ENCODE measurements at places on chromosomes 13 and 19. TPM values are rescaled to one million over a fixed set of nuclear protein-coding genes. Genes with fewer than 3 reads are reported as not detected.
A peak's percentile ranks its signal among the peaks of the same experiment; 100 is the strongest.

CYP4F2 gene
- not detected for total RNA-seq

PSG11 gene
- not detected for total RNA-seq

TECR gene
- 189 TPM for total RNA-seq

ZNF681 gene
- total RNA-seq: 8.0 TPM

CEACAM4 gene
- 0.28 TPM for total RNA-seq

CPAMD8 gene
- total RNA-seq: 2.0 TPM

ITGBL1 gene
- not detected for total RNA-seq

LYL1 gene
- 16.9 TPM for total RNA-seq

ZNF677 gene
- total RNA-seq: 19.8 TPM

METTL21C gene
- not detected for total RNA-seq

TBCB gene
- 148 TPM for total RNA-seq

TMEM221 gene
- total RNA-seq: not detected

DNA sequence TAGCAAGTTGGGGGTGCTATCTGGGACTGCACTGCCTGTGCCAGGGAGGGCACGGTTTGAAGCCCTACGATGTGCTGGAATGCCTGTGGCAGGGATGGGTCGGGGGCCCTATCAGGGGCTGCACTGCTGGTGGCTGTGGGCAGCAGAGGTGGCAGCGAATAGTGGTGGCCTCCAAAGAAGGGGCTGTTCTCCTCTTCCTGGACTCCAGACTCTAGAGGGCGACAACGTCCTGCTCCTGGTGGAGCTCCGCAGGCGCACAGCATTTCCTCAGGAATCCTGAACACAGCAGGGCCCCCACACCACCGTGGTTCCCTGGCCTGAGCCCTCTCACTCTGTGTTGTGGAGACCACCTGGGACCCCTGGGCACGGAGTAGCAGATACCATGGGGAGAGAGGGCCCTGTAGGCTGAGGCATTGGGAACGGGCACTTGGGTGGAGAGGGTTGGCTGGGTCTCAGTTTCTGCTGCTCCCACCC is 145.6 kb downstream of the TNFRSF19 start:
- no peak for DNase-seq

DNA sequence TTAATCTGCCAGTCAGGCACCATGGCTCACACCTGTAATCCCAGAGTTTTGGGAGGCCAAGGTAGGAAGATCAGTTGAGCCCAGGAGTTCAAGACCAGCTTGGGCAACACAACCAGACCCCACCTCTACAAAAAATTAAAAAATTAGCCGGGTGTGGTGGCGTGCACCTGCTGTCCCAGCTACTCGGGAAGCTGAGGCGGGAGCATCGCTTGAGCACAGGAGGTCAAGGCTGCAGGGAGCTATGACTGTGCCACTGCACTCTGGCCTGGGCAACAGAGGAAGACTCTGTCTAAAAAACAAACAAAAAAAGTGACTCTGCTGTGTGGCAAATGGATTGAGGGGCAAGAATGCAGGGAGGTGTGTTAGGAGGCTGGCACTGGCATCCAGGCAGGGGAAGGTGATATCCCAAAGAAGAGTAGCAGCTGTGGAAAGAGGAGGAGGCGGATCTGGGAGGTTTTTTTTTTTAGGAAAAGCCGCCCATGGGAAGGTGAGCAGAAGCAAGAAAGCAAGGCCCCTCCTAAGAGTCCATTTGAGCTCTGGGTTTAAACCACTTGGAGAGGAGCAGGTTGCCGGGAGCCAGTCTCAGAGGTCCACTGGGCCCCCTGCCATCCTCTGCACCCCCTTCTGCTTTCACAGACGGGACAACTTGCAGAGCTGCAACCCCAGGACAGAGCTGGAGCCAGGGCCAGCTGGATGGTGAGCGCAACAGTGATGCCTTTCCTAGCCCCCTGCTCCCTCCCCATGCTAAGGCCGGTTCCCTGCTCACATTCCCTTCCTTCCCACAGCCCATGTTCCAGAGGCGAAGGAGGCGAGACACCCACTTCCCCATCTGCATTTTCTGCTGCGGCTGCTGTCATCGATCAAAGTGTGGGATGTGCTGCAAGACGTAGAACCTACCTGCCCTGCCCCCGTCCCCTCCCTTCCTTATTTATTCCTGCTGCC is 2.1 kb downstream of the HAMP start:
- DNase-seq: no peak

GRCh38 chr19:45440259-45440638 is 16.5 kb upstream of the ERCC1 start:
- no peak for DNase-seq

DNA sequence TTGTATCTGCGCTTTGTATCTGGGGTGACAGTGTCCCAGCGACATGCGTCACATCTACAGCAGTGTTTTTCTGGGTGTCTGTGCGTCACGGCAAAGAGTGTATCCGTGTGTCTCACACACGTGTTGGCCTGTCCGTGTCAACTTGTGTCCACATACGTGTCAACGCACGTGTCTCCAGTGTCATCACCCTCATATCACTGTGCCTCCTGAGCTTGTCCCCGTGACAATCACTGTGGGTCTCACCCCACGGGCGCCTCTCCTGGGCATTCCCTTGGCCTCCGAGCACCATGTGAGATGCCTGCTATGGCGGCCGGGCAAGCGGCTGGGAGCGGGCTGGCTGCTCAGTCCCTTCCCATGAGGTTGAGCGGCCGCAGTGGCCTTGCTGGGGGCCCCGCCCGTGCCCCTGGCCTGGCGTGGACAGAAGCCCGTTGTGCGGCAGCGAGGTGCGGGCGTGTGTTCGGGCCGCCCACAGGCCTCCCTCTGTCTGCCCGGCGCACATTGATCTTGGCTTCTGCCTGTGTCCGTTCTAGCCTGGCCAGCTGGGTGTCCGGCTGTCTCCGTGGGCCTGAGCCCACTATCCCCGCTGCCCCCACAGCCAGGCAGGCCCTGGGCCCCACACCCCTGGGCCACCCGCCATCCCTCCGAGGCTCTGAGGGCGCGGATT is 6.4 kb downstream of the NFIX start:
- no peak for DNase-seq

GRCh38 chr19:52689843-52690368 is 44.9 kb downstream of the ZNF611 start:
- no peak for DNase-seq

DNA sequence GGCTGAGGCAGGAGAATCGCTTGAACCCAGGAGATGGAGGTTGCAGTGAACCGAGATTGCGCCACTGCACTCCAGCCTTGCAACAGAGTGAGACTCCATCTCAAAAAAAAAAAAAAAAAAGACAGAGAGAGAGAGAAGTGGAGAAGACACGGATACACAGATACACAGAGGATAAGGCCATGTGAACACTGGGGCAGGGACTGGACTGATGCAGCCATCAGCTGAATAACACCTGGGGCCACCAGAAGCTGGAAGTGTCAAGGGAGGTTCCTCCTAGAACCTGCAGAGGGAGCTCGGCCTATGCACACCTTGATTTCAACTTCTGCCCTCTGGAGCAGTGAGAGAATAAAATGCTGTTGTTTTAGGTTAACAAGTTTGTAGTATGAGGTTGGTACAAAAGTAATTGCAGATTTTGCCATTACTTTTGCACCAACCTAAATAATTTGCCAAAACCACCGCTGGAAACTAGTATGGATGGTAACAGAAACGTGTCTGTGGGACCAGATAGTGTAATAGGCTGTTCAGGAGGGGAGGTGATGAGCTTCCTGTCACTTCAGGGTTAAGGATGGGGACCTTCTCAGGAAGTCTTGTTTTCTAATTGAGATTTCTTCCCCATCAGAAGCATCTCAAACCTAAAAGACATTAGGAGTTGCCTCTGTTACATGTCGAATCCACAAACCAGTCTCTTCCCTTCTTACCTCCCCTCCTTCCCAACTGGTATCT is 36.4 kb upstream of the IGSF23 start:
- DNase-seq: no peak

- DNase-seq: no peak
Measured at GRCh38 chr13:32624441-32624840, 38.2 kb downstream of the PDS5B start.

GRCh38 chr13:89136678-89137077 is 1465.5 kb downstream of the SLITRK5 start:
- DNase-seq: no peak

DNA sequence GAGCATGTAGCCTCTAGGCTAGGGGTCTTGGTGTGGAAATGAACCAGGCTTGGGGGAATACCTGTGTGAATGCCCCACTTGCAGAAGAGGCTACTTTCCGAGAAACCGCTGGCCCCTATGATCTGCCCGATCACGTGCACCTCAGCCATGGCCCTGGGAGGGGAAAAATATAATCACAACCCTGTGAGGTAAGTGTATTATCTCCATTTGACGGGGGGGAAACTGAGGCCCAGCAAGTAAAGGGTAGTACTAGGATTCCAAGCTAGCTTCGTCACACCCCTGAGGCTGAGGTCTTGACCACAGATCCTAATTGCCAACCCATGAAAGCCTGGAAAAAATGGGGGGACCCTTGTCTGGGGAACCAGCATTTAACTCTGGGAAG is 587 bp downstream of the B9D2 start:
- DNase-seq: no peak

- DNase-seq: peak; percentile 49
Measured at GRCh38 chr13:27374650-27375049, 49.8 kb upstream of the GTF3A start.

GRCh38 chr19:35011091-35011689 is 11.1 kb downstream of the GRAMD1A start:
- no peak for DNase-seq

- DNase-seq: no peak
Measured at GRCh38 chr13:26202365-26202972, 19.6 kb downstream of the RNF6 start.

GRCh38 chr13:73000027-73000674 is 58.7 kb upstream of the KLF5 start:
- no peak for DNase-seq

DNA sequence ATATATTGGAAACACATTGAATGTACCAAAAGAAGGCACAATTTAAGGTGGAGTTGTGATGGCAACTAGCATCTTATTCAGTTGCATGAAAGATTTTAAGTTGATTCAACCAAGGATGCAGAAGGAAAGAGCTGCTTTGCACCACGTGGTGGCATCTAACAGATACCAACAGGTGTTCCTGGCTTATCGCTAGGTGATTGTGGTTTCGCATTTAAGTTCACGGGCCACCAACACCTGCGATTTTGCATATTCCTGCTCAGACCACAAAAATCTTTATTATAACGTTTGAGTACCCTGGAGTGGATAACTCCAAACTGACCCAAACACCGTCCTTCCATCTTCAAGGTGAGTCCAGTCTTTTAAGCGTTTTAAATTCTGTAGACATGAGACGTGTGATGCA is 45.3 kb downstream of the RGCC start:
- DNase-seq: peak; percentile 40

GRCh38 chr13:72657379-72657778 is 70.0 kb downstream of the MZT1 start:
- DNase-seq: no peak

GRCh38 chr13:101706651-101707050 is 254.2 kb downstream of the ITGBL1 start:
- DNase-seq: peak; percentile 13

- peak; percentile 88 for DNase-seq
Measured at GRCh38 chr19:1063030-1063908, 3.7 kb upstream of the ARHGAP45 start.

DNA sequence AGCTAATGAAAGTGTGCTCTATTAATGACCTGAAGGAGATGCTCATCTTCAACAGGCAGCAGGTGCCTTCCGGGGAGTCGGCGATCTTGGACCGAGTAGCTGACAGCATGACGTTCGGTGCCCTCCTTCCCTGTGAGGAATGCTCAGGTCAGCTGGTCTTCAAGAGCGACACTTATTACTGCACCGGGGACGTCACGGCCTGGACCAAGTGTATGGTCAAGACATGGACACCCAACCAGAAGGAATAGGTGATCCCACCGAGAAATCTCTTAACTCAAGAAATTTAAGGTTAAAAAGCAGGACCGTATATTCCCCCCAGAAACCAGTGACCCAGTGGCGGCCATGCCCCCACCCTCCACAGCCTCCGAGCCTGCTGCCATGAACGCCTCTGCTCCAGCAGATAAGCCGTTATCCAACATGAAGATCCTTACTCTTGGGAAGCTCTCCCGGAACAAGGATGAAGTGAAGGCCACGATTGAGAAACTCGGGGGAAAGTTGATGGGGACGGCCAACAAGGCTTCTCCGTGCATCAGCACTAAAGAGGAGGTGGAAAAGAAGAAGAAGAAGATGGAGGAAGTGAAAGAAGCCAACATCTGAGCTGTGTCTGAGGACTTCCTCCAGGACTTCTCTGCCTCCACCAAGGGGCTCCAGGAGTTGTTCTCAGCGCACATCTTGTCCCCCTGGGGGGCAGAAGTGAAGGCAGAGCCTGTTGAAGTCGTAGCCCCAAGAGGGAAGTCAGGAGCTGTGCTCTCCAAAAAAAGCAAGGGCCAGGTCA is 22.8 kb upstream of the ANKRD10 start:
- no peak for DNase-seq

GRCh38 chr13:25738342-25739196 is 313.2 kb downstream of the SHISA2 start:
- no peak for DNase-seq

- no peak for DNase-seq
Measured at GRCh38 chr13:33004511-33004910, 11.7 kb upstream of the KL start.

- DNase-seq: no peak
Measured at GRCh38 chr13:40777166-40777808, 6.3 kb upstream of the MRPS31 start.

- DNase-seq: no peak
Measured at GRCh38 chr13:52929846-52930245, 81.4 kb upstream of the PCDH8 start.

- DNase-seq: no peak
Measured at GRCh38 chr13:33875618-33876401, 57.9 kb downstream of the RFC3 start.

- peak; percentile 4 for DNase-seq
Measured at GRCh38 chr13:21637296-21637695, 33.3 kb upstream of the MICU2 start.

GRCh38 chr13:107830804-107831203 is 384.5 kb downstream of the LIG4 start:
- DNase-seq: no peak
